HepG2 (cell line): ENCODE measurements at places on chromosomes 2 and 18.

GRCh38 chr18:9914584-9915290 lies 921 bp downstream of the VAPA start:
- peak; percentile 51 for DNase-seq

DNA sequence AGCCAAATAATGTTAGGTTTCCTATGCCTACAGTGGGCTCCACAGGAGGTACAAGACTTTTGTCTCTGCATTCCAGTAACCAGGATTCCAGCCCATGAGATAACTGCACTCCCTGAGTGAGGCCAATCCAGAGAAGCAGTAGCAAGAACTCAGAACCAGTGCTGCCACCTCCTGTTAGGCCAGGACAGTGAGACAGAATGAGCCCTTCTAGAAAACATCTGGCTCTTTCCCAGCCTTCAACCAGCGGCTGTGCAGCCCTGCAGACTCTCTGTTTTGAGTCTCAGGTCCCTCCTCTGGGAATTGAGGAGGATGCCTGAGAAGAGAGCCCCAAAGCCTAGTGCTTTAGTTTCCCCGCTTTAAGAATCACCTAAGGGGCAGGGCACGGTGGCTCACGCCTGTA lies 44.2 kb downstream of the ARID5A start:
- peak; percentile 46 for DNase-seq

DNA sequence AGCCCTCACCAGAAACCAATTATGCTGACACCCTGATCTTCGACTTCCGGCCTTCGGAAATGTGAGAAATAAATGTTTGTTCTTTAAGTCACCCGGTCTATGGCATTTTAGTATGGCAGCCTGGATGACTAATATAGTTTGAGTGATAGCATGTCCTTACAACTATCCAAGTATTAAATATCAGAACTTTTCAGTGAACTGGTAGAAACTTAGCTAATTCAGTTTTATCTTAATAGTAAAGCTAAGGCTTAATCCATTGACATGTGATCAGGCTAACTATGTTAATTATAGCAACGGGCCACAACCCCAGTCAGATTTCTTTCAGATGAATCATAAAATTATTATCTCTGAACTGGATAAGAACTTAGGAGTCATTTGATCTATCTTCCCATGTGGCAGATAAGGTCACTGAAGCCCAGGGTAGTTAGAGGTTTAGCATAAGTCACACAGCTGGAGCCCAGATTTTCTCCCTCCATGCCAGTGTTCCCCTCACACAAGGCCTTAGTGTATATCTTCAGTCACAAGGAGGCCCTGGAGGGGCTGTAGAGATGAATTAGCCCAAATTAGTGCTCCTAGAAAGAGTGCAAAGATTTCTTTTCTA lies 40.7 kb upstream of the UPP2 start:
- no peak for DNase-seq

- DNase-seq = peak; percentile 66
Measured at GRCh38 chr18:66900837-66901236, 296.9 kb upstream of the CDH19 start.

DNA sequence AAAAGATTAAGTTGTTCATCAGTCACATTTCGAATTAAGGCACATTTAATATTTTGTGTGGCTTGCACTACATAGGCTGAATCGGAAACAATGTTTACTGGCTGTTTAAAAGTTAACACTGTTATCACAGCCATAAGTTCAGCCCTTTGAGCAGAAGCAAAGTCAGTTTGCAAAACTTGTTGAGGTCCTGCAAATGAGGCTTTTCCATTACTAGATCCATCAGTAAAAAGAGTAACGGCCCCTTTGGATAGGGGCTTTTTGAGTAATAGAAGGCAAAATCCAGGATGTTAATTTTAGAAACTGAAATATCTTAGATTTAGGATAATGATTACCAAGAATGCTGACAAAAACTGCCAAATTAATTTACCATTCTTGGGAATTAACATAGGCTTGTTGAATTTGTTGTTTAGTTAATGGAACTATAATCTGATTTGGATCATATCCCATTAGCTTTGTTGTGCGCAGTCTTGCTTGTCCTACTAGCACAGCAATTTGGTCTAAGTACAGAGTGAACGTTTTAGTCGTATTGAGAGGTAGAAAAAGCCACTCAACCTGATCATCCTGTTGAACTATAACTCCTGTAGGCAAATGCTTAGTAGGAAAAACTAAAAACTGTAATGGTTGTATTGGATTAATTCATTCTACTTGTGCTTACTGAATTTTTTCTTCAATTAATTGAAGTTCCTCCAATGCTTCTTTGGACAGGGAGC lies 13.9 kb upstream of the SUCLG1 start:
- no peak for DNase-seq

GRCh38 chr18:58208207-58208932 lies 164.3 kb downstream of the NEDD4L start:
- DNase-seq = no peak

DNA sequence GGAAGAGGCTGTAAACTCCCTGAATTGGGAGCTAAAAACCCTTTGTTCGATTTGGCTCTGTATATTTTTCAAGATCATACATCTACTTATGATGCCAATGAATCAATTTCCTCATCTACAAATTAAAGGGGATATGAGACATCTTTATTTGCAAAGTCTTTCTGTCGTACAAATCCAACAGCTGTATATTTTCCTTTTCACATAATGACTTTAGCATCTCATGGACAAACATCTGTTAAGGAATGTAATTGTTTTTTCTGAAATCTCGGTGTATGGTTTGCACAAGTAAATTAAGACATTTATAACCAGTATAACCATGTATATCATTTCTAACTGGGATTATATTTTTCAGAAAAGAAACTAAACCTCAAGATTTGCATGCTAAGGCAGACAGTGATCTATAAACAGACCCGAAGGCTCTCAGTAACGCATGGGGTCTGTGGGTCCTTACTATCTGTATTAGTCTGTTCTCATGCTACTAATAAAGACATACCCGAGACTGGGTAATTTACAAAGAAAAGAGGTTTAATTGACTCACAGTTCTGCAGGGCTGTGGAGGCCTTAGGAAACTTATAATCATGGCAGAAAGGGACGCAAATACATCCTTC lies 130.8 kb downstream of the SLC8A1 start:
- DNase-seq = no peak

DNA sequence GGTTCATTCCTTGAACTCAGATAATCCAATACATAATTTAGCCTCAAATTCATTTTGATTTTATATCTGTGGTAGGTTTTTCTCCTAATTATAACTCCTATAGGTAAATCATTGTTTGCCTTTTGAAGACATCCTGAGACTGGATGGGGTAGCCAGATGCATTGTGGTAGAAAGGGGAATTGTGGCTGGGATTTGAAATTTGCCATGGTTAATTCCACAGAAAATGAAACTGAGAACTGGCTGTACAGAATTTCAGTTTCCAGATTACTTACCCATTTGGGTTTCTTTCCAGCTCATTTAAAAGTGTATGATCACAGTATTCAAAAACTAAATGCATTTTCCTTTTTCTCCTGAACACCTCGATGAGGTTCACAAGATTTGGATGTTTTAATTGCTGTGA lies 18.2 kb downstream of the CDKL4 start:
- DNase-seq = no peak

DNA sequence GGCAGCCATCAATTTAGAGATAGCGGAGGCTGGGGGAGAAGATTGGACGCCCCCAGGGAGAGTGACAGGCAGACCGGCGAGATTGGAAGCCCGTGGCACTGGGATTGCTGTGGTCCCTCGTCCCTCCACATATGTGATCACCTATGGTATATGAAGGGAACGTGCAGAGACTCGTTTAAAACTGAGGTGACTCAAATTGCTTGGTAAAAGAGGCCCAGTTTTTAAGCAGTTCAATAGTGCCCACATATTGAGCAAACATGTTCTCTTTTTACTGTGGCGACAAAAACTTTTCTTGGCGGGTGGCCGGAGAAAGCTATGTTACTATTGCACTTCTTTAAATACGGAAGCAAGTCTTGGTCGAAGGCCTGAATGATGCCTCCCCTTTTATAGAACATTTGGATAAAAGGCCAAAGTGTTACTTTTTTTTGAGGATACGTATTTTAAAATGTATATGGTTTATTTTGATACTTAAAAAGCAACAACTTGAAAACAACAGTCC lies 9.1 kb downstream of the B3GNT2 start:
- no peak for DNase-seq

DNA sequence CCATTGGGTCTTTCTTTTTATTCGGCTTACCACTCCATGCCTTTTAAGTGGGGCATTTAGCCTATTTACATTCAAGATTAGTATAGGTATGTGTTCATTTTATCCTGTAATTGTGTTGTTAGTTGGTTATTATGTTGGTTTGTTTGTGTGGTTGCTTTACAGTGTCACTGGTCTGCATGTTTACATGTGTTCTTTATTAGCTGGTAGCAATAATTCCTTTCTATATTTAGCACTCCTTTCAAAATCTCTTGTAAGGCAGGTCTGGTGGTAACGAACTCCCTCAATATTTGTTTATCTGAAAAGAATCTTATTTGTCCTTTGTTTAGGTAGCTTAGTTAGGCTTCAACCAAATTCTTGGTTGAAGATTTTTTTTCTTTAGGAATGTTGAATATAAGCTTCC lies 68.7 kb upstream of the XDH start:
- no peak for DNase-seq

DNA sequence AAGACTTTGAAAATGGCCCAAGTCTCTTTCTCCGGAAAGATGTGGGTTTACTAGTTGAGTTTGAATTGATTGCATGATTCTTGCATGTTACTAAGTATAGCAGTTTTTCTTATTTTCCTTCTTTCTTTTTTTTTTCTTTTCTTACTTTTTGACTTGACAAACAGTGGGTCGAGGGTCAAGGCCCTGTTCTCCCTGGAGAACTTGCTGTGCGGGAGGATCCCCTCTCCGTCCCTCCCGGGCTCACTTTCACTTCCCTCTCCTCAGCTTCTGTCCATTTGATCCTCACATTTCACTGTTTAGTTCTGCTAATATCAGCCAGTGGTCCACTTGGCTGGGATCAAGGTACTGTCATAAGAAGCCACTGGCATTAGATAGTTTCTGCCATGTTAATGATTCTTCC lies 767.4 kb downstream of the TDRD15 start:
- DNase-seq = no peak

DNA sequence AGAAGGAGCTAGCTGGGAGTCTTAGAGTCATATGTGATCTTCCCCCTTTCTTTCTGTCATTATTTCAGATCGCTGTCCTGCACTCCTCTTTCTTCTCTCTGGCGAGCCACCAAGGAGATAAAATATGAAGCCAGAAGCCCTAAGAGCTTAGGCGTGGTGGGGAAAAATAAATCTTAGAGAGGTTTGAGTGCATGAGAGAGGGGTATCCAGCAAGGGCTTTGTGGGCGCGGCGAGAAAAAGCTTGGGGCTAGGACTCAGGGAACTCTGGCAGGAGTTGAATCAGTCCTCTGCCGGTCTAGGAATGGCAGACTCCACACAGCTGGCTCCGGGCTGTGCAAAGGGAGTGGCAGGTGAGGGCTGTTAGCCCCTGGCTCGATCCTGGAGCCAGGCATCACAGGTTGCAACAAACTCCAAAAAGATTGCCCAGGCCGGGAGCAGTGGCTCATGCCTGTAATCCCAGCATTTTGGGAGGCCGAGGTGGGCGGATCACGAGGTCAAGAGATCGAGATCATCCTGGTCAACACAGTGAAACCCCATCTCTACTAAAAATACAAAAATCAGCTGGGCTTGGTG lies 20.1 kb upstream of the IGFBP5 start:
- DNase-seq = no peak

- DNase-seq = no peak
Measured at GRCh38 chr2:112812318-112813267, 24.0 kb downstream of the IL1B start.

DNA sequence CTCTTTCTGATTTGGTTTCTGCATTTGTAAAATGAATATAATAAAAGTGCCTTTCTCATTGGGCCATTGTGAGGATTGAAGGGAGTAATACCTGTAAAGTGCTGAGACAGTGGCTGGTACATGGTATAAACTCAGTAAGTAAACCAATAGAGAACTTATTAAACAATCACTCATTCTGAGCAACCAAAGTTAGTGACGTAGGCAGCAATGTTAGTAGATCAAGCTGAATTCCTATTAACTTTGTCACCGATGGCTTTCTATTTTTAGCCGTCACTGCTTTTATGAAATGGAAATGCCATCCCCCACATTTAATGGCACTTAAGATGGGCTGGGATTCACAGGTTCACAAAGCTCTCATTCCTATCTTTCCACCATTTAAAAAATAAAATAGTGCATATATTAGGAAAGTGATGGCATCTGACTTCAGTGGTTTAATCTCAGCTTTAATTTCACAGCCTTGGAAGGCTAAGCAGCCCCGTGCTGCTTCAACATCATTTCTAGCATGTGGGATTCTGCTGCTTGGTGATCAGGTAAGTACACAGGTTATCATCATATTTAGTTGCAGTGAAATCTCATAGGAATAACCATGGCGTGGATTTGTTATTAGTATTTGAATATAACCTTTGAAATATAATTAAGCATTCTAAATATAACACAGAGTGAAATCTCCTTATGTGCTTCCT lies 17.6 kb upstream of the PPP4R1 start:
- no peak for DNase-seq

- no peak for DNase-seq
Measured at GRCh38 chr2:114821055-114821454, 378.6 kb downstream of the DPP10 start.

DNA sequence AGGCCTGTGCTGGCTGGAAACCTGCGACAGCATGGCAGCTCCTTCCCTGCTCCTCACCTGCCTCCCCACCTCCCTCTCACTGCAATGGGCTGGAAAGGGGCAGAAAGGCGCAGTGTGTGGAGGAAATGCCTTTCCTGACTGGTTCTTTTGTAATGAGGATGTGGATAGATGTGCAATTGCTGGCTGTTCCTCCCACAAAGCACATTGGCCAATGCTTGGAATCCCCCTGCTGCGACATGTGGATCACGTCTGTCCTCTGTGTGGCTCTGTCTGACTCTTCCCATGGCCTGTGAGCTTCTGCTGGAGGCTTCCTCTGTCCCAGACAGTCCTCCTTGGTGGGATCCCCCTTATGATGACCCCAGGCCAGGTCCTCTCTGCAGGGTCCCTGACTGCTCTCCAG lies 172.5 kb downstream of the NCK2 start:
- no peak for DNase-seq
